Caco-2 (cell line): ENCODE measurements at places on chromosomes 7 and 10. TPM values are rescaled to one million over a fixed set of nuclear protein-coding genes. Genes with fewer than 3 reads are reported as not detected.

TAS2R3 gene
- 1.9 and 2.3 TPM in 2 replicates for total RNA-seq

LAMB1 gene
- 418 and 431 TPM in 2 replicates for total RNA-seq

GRCh38 chr10:8614054-8614565, 559.6 kb downstream of the GATA3 start:
- no peak for DNase-seq
- H3K27ac ChIP-seq, result no peak overlapping the region
- no peaks in the 10 kb centered on the region for H3K36me3 ChIP-seq
- no peak overlapping the region for H3K4me3 ChIP-seq
- peaks cover 23% of the 10 kb centered on the region for H3K4me1 ChIP-seq

- no peaks in the 10 kb centered on the region; the same call in 1 of the 2 replicates for H3K27me3 ChIP-seq
- H3K27ac ChIP-seq, result no peak overlapping the region
- H3K4me3 ChIP-seq, result no peak overlapping the region
- H3K36me3 ChIP-seq, result no peaks in the 10 kb centered on the region
- H3K4me1 ChIP-seq, result peaks cover 16% of the 10 kb centered on the region
- no peak for DNase-seq
Observed at GRCh38 chr7:28605427-28606085, 193.2 kb downstream of the CREB5 start.

DNA sequence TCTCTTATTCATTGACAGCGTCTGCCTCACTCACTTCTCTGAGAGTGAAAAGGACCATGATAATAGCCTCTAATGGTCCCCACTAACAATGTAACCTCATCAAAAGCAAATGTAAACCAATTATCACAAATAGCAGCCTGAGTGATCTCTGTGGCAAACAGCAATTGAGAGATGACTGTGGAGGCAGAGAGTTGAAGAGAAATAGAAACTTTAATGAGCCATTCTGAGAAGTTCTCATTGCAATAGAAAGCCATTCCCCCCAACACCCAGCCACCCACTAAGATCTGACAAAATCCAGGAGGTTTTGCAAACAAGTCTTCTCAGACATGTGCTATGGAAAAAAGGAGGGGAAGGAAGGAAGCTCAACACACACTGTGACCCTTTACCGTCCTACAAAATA, 44.2 kb upstream of the RNF148 start:
- H3K4me1 ChIP-seq, result no peaks in the 10 kb centered on the region
- no peak overlapping the region for H3K27ac ChIP-seq
- H3K27me3 ChIP-seq, result no peaks in the 10 kb centered on the region
- no peaks in the 10 kb centered on the region for H3K36me3 ChIP-seq
- no peak overlapping the region for H3K4me3 ChIP-seq

DNA sequence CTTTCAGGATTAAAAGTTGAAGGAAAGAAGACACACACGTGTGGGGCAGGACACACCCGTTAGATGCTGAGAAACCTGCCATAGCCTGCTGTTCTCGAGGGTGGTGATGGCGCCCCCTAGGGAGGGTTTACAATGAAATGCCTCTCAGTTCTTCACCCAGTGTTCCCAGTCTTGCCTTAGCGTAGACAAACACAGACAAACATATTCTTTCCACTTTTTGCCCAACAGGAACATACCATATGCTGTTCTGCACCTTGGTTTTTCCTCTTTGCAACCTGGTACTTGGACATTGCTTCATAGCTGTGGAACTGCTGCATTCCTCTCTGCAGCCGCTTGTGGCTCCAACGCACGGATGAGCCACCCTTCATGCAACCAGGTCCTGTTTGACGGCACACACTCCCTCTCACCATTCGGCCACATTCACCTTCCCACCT, 23.3 kb upstream of the HSPA12A start:
- H3K4me1 ChIP-seq, result no peaks in the 10 kb centered on the region
- no peak overlapping the region for H3K4me3 ChIP-seq
- no peaks in the 10 kb centered on the region for H3K36me3 ChIP-seq
- DNase-seq, result no peak

DNA sequence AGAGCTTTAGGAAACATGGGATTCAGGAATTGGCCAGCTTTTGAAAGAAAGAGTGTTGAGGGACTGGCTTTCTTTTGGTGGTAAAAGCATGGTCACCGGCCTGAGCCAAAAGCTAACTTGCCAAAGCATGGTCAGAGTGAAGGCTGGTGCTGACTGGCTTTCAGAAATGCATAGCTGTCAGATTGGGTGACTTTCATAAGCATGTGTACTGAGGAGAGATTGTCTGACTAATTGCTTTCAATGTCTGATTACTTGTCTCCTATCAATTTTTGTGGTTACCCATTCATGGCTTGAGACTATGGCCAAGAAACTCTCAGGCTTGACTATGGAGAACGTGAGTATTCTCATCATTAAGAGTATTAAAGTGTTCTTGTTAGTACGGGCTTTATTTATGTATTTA, 28.2 kb downstream of the ZNF25 start:
- no peaks in the 10 kb centered on the region for H3K4me1 ChIP-seq
- no peak overlapping the region for H3K4me3 ChIP-seq
- H3K27ac ChIP-seq, result no peak overlapping the region
- H3K27me3 ChIP-seq, result no peaks in the 10 kb centered on the region

DNA sequence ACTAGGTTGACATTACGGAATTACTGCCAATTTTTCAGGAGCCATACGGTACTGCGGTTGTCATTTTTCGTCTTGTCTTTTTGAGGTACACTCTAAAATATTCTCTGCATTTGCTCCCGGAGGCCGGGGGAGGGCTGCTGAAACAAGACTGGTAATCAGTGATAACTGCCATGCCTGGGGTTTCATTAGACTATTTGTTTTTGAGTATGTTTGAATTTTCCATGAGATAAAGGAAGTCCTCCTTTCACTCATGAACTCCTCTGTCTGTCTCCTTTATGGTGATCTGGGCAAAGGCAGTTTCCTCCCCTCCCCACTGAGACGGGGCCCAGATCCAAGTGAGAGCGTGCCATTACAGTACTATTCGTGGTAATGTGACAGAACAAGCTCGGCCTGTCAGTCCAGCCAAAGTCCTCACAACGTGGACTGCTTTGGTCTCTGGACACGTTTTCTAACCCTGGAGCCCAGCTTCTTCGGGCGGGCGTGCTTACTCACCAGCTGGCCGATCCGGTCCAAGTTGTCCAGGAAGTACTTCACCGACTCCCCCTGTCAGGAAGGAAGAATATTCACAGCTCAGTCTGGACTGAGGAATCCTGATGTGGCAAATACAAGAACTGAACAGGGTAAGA, 45.1 kb downstream of the AMZ1 start:
- peaks cover 2% of the 10 kb centered on the region; the same call in 1 of the 2 replicates for H3K36me3 ChIP-seq
- no peak overlapping the region for H3K4me3 ChIP-seq
- H3K4me1 ChIP-seq, result peaks cover 27% of the 10 kb centered on the region
- peak; percentile 74 for DNase-seq
- H3K27ac ChIP-seq, result peak overlapping the region; percentile 29

- H3K27ac ChIP-seq, result no peak overlapping the region
- H3K36me3 ChIP-seq, result no peaks in the 10 kb centered on the region
- H3K27me3 ChIP-seq, result no peaks in the 10 kb centered on the region
- peaks cover 14% of the 10 kb centered on the region; the same call in 1 of the 2 replicates for H3K4me1 ChIP-seq
Observed at GRCh38 chr7:80453699-80454340, 58.0 kb downstream of the GNAT3 start.
